ENCODE measurements at places on chromosomes 4 and X.

- no peak for DNase-seq
These were observed 136.4 kb upstream of the FGF13 start for GRCh38 chrX:138847930-138848329.

- no peak for DNase-seq
These were observed 105.8 kb upstream of the RPS6KA3 start for GRCh38 chrX:20372533-20372932.

DNA sequence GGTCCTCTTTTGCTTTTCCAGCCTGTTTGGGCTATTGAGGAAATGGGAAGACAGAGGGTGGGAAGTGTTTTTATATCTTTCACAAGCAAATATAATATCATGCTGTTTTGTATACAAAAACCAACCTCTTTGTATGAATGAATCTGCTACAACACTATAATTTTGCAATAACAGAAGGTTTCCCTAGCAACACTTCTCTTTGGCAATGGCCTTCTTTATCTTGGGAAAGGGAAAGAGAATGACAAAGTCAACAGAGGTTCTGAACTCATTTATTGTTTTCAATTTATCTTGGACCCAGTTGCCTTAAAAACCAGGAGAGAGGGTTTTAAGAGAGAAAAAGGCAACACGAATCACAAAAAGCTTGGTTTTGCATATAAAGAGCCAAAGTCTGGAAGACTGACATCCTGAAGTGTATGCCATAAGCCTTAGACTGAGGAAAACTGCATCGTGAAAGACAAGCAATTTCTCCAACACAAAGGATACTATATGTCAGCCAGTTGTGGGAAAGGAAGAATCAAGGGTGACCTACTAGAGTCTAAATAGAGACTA lies 121.8 kb upstream of the FAM241A start:
- DNase-seq: no peak

- DNase-seq: no peak
These were observed 194.9 kb downstream of the MGST2 start for GRCh38 chr4:139860435-139861024.

GRCh38 chr4:167239627-167240026 lies 5.3 kb upstream of the SPOCK3 start:
- no peak for DNase-seq

DNA sequence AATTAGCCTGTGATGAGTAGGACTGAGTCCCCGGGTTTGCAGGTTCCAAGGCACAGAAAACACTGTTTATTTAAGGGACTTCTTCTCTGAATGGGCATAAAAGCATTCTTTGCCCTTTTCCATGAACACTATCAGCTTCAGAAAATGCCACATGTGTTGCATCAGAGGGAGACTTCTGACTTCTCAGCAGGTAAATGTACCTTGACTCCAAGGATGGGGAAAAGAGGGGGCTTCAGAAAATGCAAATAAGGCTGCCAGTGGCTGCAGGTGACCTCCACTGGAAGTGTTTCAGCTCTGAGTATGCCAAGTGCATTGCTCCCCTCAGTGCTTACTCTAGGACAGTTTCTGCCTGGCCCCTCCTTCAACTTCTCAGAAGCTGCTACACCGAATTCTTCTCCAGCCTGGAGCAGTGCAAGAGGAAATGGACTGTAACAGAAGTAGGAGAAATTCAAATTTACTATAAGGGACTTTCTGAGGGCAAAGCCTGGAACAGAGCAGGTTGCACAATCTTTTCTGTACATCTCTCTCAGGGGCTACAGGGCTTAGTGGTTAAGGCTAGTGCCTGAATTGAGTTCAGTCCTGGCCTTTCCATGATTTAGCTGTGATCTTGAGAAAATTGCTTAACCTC lies 233.2 kb downstream of the PTTG2 start:
- DNase-seq: no peak

DNA sequence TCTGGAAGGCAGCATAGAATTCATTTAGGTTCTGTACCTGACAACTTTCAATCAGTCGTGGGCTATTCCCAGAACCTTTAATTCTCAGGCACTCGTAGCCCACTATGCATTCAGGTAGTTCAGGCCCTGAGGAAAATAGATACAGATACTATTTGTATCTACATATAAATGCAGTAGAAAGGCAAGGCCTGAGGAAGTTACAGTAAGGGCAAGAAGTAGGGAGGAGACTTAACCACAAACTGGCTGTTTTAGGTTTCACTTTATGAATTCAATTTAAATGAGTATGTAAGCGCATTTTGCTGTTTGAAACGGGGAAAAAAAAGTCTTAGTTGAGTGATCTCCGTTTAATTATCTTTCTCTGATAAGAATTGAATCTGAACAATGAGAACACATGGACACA lies 529.4 kb upstream of the ATOH1 start:
- no peak for DNase-seq

GRCh38 chr4:128461291-128462102 lies 173.9 kb upstream of the PGRMC2 start:
- DNase-seq: peak; percentile 95

DNA sequence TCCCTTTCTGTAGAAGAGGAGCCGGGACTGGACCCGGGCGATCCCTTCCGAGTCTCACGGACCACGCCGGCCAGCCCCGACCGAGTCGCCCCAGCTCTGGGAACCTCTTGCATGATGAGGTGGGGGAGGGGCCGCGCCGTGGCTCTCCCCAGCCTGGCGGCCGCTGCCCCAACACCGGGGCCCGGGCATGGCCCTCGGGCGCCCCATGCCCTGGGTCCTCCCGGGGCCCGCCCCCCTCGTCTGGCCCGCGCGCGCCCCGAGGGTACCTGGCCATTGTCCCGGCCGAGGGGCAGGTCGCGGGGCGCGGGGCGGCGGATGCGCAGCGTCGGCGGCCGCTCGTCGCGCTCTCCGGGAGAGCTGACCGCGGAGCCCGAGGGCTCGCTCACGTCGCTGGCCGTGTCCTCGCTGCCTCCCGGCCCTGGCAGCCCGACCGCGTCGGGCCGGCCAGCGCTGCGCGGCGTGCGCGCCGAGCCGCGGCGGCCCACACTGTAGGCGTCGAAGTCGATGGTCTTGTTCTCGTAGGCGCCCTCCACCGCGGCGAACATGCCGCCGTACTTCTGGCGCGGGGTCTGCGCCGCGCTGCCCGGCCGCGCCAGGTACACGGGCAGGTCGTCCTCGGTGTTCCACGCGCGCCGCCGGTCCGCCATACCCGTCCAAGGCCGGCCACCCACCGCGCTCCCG lies 423 bp downstream of the CRMP1 start:
- no peak for DNase-seq

- DNase-seq: no peak
These were observed 73.4 kb upstream of the PPP2R3B start for GRCh38 chrX:460116-460515.

DNA sequence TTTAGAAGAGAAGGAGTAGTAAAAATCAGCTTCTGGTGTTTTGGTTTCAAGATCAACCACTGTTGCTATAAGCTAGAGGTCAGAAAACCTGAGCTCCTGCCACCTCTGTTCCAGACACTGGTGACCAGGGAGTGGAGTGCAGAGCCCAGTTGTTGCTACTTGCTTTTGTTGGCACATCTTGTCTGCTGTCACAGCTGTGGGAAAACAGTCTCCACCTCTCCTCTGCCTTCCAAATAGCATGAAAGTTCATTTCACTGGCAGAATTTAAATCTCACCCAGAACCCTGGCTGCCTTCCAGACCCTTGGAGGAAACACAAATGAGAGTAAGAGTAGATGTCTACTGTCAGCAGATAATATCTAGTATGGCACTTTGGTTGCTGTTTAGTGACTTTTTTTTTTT lies 297.5 kb upstream of the KLF3 start:
- DNase-seq: no peak

DNA sequence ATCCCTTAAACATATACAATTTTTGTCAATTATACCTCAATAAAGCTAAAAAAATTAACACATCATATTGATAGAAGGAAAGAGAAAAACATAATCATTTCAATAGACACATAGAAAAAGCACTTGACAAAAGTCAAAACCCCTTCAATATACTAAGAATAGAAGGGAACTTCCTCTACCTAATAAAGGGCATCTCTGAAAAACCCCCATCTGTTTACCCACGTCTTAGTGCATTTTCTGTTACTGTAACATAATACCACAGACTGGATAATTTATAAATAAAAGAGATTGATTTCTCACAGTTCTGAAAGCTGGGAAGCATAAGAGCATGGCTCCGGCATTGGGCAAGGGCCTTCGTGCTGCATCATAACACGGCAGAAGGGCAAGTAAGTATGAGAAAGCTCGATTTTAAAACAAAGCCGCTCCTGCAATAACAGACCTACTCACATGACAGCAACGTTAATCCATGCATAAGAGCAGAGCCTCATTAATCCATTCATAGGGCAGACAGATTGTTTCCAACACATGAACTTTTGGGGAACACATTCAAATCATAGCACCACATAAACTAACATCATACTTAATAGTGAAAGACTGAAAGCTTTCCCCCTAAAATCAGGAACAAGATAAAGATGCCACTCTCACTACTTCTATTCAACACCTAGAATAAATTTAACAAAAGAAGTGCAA lies 15.7 kb downstream of the STEEP1 start:
- no peak for DNase-seq

DNA sequence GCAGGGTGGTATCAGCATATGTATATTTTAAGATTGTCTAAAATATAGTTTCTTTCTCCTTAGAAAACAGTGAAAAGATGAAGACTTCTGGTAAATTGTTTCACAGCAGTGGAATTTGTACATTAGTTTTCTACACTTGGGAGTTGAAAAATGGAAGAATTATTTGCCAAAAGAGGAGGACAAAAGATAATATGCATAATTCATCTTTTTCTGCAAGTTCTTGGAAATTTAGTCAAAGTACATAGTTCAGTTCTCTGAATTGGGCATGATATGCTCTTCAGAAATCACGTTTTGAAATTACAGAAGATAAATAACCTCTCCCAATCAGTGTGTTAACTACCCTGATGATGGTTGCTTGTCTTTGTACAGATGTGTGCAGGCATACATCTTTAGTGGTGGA lies 47.0 kb downstream of the RBPJ start:
- DNase-seq: no peak

GRCh38 chrX:69222103-69223090 lies 57.1 kb upstream of the PJA1 start:
- peak; percentile 39 for DNase-seq

- DNase-seq: no peak
These were observed 68.2 kb downstream of the ARHGAP10 start for GRCh38 chr4:147799986-147800555.

GRCh38 chr4:175339100-175339707 lies 421.0 kb downstream of the ADAM29 start:
- DNase-seq: no peak

GRCh38 chr4:84697615-84698201 lies 114.8 kb downstream of the CDS1 start:
- no peak for DNase-seq

DNA sequence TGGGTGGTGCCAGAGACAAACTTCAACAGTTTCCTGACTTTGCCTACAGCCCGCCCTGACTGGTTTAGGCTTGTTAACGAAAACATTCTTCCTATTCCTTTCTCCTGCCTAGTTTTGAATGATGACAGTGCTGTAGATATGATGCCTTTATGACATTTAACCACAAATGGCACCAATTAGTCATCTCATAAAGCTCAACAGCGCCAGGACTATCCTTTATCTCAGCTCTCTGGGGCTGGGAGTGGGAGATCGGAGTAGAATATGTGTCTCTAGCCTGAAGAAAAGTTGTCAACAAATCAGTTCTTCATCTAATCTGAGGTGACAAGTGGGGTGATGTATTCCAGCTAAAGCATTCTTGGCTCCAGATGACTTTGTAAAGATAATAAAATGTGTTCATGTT lies 64.6 kb upstream of the SH3RF1 start:
- no peak for DNase-seq

GRCh38 chr4:80219301-80220025 lies 22.2 kb downstream of the PRDM8 start:
- no peak for DNase-seq

DNA sequence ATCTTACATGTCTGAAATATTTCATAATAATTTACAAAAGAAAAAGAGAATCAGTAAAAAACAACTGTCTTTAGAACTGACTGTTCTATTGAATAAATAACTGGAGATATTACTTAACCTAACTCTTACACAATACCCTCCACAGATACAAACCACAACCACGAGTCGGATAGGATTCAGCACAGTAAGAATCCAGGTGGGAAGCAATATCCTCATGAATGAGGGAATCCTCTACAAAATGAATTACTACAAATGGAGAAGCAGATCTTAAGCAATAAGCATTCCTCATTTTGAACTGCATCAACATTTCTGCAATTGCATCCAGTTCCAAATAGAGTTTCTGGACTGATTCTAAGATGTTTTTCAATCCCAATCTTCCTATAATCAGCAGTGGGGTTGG lies 227.1 kb downstream of the SH2D1A start:
- no peak for DNase-seq

DNA sequence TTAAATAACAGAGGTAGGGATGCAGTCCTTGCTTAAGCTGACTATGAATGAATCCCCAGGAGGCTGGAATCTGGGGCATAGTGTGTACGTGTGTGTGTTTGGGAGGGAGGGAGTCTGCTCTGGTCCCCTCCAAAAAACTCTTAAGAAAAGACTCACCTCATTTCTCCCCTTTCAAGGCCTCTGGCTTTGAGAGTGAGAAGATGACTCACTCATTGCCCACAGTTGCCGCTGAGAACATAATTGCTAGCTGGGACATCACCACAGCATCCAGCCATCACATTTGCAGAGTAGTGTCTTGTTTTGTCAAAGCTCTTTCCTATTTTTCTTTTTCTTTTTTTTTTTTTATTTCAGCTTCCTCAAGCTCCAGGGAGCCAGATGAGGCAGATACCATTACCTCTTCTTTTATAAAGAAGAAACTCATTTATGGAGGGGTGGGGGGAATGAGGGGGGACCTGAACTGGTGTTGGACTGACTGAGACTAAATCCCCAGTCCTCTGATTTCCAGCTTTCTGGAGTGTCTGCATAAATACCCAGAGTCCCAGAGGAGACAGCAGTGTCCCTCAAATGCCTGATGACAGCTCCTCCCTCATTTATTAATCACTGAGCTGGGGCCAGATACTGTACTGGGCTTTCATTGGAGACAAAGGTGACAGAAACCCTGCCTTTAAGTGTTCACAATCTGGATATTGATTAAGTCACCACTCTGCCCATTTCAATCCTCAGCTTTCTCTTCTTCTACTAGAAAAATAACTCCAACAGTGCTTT lies 61.9 kb upstream of the LAS1L start:
- DNase-seq: peak; percentile 54

DNA sequence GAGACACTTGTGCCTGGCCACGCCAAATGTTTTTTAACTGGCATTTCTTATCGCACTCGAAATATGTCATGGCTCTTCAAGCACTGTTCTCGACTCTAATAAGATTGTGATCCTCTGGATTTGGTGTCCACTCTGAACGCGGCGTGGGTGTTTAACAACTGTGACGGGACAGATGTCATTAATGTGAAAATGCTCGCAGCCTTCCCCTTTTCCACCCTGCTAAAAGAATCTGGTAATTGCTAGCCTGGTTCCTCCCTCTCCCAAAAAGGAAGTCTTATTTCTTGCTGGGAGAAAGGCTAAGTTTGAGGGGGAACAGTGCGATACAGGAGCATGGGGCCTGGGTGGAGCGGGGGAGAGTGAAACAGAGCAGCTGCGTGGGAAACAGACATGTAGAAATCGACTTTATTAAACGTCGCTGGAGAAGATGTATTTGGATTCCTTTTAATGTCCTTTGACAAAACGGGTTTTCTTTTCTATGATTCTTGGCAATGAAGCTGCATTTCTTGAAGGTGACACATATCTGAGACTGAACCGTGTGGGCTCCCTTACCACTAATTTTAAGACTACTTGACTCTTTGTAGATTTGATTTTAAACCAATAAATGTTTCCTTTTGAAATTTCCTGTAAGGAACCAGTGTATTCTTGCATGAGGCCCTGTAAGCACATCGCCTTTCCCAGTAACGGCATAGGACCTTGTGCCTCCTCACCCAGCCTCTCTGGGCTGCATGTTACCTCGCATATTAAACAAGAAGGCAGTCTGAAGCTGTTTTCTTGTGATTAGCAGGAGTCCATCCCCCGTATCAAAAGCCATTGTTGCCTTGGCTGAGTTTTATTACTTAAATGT lies 17.8 kb downstream of the TBC1D1 start:
- no peak for DNase-seq
